ENCODE measurements at places on chromosomes 7 and 10.

- no peak for DNase-seq
Observed at GRCh38 chr7:99379043-99379577, 4.6 kb downstream of the ARPC1B start.

DNA sequence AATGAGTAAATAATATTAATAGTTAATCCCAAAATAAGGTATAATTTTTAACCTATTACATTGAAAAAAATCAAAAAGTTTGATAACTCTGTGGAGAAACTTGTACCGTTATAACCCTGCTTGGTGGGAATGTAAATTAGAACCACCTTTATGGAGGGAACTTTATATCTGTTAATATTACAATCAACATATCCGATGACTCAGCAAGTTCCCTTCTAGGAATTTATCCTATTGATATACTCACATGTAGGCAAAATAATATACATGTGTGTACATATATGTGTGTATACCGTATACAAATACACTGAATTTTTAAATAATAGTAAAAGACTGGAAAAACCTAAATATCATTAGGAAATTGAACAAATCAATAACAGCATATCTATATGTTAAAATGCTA lies 54.7 kb downstream of the PANK1 start:
- no peak for DNase-seq

DNA sequence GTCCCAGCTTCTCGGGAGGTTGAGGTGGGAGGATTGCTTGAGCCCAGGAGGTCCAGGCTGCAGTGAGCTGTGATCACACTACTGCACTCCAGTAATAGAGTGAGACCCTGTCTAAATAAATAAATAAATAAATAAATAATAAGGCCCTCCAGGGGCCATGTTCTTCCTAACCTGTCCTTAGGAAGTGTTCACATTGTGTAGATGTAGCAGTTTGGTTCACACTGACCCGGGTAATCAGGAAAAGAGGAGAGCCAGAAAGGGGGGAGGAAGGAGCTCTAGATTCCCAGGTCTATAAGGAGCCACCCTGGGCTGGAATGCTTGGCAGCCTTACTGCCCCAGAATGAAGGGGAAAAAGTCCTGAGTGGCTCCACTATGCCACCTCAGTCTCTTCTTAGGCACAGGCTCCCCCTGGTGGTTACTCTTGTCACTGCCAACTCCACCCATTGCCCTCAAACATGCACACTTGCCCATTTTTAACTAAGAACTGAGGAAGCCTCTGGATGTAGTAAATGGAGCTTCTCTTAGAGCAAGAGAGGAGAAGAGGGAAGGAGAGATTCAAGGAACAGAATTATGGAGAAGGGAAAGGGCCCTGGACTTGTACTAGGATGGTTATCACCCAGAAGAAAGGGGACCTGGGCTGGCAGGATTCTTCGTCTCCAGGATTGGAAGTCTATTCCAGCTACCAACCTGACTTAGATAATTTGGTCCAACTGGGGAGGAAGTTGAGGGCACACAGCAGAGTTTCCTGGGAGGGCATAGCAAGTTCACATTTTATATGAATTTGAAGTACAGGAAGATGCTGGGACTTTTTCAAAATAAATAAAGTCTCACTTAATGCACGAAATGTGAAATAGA lies 7.8 kb downstream of the HPS6 start:
- peak; percentile 78 for DNase-seq

GRCh38 chr10:47383261-47384147 lies 589 bp downstream of the ZNF488 start:
- DNase-seq, result peak; percentile 41
